ENCODE measurements at places on chromosomes 6 and 20.

- no peak for DNase-seq
These were observed 296.8 kb downstream of the PREX1 start for GRCh38 chr20:48530957-48531356.

DNA sequence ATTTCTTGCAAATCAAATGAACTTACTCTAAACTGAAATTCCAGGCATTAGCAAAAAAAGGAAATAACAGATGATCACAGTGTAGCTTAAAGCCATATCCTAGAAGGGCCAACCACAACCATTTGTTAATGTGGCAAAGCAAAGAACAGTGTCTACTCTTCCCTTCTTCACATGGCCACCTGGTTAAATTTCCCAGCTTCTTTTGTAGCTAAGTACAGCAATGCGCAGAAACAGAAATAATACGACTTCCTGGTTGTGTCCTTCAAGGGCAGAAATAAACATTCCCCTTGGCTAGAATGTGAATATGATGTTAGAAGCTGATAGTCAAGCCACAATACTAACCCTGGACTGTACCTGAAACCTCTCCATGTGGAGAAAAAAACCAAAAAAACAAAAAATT, 9.6 kb downstream of the SNX3 start:
- no peak for DNase-seq

DNA sequence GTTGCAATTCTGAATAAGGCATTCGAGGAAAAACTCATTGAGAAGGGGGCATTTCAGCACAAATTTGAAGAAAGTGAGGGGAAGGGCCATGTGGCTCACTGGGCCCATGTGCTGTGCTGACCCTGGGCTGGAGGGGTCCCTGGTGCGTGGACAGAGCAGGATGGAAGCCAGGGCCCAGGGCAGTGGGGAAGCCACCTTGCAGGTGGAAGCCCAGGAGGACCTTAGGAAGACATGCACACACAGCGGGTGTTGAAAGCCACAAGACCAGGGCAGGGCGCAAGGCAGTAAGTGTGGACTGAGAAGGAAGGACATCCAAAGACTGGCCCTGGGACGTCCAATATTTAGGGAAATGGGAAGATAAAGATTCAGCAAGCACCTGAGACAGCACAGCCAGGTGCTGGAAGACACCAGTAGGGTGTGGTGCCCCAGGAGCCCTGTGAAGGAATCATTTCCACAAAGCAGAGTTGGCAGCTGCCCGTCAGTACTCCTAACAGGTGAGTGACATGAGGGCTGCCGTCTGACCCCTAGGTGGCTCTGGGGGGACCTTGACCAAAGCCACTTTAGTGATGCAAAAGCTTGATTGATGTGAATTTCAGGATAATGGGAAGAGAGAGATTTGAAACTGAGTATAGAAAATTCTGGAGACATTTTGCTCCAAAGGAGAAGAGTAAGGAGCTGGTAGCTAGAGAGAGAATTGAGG, 254.4 kb upstream of the EXOC2 start:
- no peak for DNase-seq

- no peak for DNase-seq
These were observed 10.3 kb downstream of the ZNF337 start for GRCh38 chr20:25686081-25687067.

DNA sequence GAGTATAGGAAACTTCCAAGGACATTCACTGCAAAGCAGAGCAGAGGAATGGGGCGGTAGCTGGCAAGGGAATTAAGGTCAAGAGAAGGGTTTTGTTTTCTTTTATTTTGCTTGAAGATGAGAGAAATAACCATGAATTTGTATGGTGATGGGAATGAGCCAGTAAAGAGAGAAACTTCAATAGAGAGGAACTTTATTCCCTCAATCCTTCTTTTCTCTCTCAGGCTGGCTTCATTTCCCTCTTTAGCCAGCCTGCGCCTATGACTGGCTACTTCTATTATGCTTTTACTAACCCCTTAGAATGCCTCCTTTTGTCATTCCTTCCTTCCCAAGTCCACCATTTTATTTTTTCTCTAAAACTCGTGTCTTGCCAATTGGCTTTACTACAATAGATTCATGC, 101.4 kb upstream of the CEP85L start:
- no peak for DNase-seq

DNA sequence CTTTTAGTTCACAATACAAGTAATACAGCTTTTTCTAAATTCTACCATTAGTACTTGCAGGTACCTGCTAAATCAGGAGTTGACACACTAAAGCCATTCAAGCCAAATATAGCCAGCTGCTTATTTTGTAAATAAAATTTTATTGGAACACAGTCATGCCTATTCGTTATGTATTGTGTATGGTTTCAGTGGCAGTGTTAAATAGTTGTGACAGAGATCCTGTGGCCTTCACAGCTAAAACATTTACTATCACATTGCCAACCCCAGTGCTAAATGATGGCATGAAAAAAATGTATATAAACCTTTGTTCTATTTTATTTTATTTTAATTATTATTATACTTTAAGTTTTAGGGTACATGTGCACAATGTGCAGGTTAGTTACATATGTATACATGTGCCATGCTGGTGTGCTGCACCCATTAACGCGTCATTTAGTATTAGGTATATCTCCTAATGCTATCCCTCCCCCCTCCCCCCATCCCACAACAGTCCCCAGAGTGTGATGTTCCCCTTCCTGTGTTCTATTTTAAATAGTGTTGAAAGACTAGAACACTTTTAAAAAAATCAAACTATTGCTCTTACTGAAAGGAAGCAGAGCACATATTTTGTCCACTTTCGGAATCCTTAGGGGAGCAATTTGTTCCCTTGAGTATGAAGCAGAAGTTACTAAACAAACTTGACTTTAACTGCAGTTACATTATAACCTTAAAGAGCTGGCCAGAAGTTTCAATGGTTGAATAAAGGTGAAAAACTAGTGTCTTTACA, 115.7 kb downstream of the PRIM2 start:
- DNase-seq = no peak

- DNase-seq = no peak
These were observed 36.2 kb upstream of the ZMYND8 start for GRCh38 chr20:47392721-47393073.

DNA sequence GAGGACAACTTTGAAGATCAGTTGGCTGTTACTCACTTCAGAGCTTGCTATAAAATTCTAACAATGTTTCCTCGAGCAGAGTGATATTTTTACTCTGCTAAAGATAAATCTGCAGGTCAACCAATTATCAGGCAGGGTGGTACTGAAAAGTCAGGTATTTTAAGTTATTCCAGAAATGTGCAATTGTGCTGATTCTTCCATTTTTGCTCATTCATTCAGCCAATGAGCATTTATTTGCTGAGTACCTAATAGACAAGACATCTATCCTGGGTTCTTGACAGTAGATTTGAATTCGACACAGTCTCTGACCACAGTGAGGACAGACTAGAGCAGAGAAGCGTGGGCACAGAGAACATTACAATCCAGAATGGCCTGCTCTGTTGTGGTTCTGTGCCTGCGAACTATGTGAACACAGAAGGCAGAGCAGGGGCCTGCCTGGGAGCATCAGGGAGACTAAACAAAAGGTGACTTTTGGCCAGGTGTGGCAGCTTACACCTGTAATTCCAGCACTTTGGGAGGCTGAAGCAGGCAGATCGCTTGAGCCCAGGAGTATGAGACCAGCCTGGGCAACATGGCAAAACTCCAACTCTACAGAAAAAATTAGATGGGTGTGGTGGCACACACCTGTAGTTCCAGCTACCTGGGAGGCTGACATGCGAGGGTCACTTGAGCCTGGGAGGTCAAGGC, 14.8 kb downstream of the TPMT start:
- DNase-seq = no peak

DNA sequence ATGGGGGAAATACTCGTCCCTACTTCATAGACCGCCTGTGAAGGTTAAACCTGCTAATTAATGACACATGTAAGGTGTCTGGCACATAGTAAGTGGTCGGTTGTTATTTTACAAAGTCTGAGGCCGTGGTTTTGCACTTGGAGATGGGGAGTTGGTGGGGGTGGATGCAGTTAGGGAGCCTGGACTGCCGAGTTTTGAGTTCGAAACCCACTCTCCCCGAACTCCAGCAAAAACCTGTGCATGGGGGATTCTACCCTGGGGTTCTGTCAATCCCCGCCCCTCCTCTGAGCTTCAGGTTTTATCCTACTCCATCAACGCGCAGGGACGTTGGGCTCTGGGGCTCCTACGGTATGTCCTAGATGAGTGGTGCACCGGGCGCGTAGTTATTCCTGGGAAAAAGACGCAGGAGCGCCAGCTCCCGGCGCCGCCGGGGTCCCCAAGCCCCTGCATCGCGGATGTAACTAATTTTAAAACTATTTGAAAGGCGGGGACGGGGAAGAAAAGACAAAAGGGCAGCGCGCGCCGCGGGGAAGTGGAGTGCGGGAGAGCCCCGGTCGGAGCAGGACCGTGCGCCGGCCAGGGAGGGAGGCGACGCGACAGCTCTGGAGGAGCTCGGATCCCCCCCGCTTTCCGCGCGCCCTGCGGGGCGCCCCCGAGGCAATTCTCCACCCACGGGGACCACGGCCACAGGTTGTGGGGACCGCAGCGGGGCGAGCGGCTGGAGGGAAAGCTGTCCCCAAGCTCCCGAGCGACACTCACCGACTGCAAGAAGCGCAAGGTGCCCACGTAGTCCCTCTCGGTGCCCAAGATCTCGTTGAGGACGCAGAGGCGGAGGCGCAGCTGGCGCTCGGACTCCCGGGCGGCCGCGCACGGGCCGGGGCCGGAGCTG, 672 bp downstream of the PREX1 start:
- no peak for DNase-seq

DNA sequence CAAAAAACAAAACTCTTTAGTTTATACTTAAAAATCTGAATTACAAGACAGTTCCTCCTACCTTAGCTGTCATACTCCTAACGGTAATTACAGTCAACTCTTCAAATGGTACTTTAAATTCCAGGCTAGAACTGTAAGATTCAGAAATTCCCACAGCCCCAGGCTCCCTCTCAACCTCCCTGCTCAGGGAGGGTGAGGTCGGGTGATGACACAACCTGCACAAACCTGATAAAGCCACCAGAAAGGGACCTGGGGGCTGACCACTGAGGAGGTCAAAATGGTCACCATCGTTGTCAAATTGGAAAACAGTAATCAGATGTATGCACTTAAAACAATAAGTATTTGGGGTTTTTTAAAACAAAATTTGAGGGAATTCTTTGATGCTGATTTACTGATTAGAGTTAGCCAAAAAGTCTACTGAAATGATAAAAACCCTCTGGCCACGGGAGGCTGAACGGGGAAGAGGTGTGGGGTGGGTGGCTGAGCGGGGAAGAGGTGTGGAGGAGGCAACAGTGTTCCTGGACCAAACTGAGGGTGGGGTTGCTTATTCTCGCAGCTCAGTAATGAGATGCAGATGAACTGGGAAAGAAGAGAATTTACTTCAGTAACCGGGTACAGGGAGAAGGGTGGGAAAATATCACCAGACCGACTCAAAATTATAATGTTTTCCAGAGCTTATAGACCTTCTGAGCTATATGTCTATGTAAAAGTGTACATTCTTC, 52.4 kb downstream of the SLC22A1 start:
- DNase-seq = no peak

DNA sequence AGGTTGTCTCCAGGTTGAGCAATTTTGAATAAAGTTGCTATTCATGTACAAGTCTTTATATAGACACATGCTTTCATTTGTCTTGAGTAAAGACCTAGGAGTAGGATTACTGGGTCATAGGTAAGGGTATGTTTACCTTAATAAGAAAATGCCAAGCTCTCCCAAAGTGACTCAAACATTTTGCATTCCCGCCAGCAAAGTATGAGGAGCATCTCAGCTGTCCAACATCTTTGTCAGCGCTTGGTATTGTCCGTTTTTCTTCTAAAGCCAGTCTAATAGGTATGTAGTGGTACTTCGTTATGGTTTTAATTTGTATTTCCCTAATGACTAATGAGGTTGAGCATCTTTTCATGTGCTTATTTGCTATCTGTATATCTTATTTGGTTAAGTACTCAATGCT, 67.2 kb downstream of the MAP3K5 start:
- no peak for DNase-seq

GRCh38 chr6:117126213-117126612, 139.1 kb upstream of the VGLL2 start:
- DNase-seq = no peak

DNA sequence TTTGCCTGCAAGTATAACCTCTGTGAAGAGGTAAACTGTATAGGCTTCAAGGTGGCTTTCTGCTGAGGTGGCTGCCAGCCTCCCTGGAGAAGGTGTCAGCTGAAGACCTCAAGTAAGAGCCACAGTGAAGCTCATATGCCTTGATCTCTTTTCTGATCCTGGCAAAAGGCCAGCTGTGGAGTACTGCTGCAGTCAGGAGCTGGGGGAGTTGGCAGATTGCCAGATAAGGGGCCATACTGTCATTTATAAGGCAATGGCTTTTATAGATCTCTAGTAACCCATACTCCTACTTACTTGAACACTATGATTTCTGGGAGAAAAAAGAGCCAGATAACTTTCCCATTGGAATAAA, 8.8 kb upstream of the CEP85L start:
- peak; percentile 93 for DNase-seq

GRCh38 chr6:20658053-20658452, 123.8 kb downstream of the CDKAL1 start:
- DNase-seq = no peak

GRCh38 chr6:92231171-92231701, 1188.1 kb downstream of the EPHA7 start:
- no peak for DNase-seq

GRCh38 chr6:37653933-37654565, 43.6 kb downstream of the MDGA1 start:
- no peak for DNase-seq

Data from DMS79 (cell line).